ENCODE measurements at places on chromosomes 1 and 21.
A peak's percentile ranks its signal among the peaks of the same experiment; 100 is the strongest.

DNA sequence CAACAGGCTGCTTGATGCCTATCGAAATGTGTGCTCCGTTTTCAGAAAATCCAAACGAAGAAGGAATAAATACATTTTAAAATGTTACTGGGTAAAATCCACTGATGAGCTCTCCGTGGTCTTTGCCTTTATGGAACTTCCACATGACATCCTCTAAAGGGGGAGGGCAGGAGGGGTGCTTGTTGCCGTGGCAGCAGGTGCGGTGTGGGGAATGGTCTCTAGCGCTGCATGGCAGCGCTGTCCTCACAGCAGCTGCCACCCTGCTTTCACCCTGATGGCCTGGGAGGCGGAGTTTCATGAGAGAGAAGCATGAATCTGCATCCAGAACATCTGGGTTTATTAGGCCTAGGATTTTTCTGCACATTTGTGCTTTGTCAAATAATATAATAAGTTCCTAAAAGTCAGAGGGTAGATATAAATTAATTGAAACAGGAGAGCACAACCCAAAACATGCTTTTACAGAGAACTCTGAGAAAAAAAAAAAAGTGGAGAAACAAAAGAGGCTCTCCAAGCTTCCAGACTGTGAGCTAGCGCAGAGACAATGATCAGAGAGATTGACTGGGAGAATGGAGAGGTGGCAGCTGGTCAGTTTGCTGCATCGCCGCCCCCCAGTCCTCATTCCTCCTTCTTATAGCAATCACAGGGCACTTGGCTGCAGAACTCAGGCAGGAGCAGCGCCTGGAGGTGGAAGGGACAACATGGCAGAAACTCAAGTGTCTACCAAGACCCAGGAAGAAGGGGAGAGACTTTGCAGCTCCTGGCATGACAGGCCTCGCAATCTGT, 228.6 kb downstream of the DSCAM start:
- DNase-seq, result no peak

DNA sequence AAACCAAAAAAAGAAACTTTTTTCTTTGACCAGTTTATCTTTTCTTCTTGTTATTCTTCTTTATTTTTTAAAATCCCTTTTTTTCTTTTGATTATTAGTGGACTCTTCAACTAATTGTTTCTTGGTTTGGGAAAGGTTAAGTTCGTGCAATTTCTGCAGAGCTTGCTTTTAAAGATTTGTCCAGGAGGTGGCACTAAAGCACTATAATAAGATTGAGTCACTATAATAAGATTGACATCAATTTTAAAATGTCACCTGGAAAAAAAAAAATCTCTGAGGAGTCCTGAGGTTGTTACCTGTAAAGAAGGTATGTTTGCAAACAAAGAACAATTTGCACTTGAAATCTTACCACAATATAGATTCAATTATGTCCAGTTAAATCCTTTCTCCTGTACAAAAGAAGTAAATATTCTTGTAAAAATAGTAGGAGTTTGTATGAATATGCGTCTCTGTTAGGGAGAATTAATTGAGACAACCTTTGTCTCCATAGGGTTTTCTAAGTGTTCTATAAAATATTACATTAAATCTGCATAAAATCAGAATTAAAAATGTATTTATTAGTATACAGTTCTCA, 166.7 kb downstream of the ADGRL4 start:
- no peak for DNase-seq

DNA sequence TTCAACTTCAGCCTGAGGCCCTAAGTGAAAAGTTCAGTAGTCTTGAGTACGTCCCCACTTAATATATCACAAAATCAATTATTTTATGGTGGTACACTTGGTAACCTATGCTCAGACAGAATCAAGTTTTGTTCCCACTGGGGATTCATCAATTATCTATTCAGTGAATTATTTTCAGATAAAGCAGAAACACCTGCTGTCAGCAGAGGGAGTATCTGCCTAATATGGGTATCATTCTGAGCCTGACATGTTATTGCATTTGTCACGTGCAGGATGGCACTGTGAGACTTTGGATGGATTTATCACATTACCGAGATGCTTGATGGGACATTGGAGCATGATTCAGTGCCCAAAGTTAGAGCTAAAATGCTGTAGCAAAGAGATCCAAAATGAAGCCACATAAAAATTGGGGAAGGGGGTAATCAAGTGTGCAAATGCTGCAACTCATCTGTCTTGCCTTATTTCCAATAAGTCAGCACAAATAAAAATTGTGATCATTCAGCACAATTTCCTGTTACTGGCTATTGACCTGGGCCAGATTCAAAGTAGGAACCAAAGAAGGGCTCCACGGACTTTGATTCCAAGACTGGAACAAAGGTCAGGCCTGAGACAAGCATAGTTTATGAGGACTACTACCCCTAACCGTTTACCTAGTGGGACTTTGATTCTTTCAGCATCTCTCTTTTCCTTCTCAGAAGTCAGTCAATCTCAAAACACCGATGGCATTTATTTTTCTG, 657.6 kb downstream of the LMO4 start:
- no peak for DNase-seq

DNA sequence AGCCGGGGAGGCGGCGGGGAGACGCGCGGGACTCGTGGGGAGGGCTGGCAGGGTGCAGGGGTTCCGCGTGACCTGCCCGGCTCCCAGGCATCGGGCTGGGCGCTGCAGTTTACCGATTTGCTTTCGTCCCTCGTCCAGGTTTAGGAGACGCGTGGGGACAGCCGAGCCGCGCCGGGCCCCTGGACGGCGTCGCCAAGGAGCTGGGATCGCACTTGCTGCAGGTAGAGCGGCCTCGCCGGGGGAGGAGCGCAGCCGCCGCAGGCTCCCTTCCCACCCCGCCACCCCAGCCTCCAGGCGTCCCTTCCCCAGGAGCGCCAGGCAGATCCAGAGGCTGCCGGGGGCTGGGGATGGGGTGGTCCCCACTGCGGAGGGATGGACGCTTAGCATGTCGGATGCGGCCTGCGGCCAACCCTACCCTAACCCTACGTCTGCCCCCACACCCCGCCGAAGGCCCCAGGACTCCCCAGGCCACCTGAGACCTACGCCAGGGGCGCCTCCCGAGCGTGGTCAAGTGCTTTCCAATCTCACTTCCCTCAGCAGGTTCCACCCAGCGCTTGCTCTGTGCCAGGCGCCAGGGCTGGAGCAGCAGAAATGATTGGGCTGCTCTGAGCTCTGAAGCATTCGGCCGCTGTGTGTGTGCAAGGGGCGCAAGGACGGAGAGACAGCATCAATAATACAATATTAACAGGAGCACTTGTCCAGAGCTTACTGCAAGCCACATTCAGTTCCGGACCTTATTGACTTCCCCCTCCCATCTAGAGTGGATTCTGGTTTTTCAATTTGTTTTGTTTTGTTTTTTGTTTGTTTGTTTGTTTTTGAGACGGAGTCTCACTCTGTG, 10.3 kb downstream of the SIM2 start:
- DNase-seq, result no peak

DNA sequence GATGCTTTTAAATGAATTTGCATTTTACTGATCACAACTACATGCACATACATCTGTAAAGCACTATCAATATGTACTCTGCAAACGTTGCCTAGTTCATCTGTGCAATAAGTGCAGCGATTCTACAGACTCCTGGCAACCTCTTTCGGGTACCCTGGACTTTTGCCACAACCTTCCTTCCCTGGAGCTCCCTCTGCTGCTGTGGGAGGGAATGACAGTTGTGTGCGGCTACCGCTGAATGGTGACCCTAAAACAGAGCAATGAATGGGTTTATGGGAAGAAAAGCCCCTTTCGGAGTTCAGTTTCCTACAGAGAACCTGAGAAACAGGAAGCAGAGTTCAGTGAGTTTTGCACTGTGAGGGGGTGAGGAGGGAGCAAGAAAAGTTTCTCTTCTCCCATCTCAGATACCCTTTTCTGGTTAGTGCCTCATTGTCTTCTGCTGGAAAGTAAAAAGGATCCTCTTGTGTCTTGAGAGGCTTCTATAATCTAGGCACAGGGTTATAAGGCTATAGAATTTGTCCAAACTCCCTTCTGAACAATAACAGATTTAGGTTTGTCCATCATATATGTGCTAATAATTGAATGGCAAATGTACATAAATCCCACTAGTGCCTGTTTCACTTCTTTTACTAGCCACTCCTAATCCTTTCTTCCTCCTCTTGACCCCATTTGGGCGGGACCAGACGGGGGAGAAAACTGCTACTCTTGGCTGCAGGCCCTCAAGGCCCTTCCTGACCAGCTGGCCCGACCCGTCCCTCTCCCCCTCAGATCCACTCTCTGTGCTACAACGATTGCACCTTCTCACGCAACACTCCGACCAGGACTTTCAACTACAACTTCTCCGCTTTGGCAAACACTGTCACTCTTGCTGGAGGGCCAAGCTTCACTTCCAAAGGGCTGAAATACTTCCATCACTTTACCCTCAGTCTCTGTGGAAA, 19.8 kb upstream of the SARS1 start:
- DNase-seq, result no peak

DNA sequence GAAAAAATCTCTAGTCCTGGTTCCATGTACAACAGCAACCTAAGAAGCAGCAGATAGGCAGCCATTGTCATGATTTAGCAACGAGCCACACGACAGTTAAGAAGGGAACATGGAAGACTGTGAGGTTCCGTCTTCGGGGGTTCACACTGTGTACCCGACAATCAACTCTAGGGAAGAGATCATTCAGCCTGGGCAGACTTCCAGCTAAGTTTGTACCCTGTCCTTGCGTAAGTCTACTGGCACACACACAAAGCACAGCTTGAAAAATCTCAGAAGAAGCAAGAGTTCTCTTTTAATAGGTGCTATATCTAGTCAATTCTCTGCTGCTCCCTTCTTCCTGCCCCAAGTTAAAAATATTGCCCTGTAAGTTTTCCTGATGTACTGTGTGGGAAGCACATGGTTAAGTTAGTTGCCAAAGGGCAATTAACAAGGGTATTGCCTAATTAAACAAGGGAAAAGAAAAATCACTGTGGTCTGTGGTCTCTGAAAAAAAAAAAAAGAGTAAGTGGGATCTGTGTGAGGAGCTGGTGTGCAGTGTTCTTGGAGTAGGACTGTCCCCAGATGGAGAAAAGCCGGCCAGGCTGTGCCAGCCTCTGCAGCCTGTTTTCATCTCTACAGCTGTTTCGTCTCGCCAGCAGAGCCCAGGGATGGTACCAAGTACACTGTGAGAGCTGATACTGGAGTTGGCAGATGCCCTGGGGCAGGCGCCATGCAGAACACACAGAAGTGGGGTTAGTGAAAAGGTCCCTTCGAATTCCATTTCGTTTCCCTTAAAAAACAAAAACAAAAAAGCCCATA, 6.4 kb upstream of the MYBPHL start:
- peak; percentile 36 for DNase-seq

- DNase-seq, result no peak
Observed at GRCh38 chr21:45532826-45533360, 9.3 kb downstream of the SLC19A1 start.

- no peak for DNase-seq
Observed at GRCh38 chr1:16051039-16051438, 7.5 kb downstream of the CLCNKB start.
